COR-L47 (cell line): ENCODE measurements at places on chromosomes 7 and 10.

- no peak for DNase-seq
Measured at GRCh38 chr7:46864716-46865115, 717.2 kb downstream of the TNS3 start.

GRCh38 chr10:125232841-125233240, 72.5 kb upstream of the CTBP2 start:
- DNase-seq = no peak

DNA sequence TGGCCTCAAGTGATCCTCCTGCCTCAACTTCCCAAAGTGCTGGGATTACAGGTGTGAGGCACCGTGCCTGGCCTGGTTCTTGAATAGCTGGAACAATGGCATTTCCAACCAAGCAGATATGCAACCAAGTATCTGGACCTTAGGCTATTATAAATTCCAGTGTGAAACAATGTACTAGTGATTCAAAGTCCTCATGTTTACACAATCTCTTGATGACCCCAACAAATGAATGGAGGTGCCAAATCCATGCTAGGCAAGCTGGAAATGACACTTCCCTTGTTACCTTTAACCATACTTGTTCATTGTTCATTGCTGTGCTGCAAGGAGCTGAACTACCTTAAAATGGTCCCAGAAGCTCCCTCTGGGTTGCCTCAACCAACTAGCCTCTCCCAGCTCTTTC, 282.2 kb upstream of the KLF14 start:
- no peak for DNase-seq

GRCh38 chr7:107837145-107837512, 34.1 kb upstream of the SLC26A3 start:
- DNase-seq = no peak

GRCh38 chr10:26448706-26449435, 10.7 kb downstream of the APBB1IP start:
- DNase-seq = no peak

DNA sequence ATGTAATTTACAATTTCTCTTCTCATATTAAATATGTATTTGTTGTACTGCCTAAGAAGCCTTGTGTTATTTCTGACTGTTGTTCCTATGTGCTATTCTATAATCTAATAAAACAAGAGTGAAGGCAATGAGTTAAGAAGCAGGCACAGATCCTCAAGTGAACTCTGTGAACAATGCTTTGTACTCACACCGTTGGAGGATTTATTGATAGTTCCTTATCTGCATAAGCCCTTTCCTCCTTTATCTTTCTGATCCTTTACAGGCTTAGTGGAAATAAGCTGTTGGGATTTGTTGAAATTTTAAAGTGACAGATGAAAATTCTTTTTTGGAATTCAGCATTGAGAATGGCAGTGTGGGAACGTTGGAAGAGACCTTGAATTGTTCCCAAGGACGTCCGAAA, 329.6 kb upstream of the NPVF start:
- DNase-seq = no peak

DNA sequence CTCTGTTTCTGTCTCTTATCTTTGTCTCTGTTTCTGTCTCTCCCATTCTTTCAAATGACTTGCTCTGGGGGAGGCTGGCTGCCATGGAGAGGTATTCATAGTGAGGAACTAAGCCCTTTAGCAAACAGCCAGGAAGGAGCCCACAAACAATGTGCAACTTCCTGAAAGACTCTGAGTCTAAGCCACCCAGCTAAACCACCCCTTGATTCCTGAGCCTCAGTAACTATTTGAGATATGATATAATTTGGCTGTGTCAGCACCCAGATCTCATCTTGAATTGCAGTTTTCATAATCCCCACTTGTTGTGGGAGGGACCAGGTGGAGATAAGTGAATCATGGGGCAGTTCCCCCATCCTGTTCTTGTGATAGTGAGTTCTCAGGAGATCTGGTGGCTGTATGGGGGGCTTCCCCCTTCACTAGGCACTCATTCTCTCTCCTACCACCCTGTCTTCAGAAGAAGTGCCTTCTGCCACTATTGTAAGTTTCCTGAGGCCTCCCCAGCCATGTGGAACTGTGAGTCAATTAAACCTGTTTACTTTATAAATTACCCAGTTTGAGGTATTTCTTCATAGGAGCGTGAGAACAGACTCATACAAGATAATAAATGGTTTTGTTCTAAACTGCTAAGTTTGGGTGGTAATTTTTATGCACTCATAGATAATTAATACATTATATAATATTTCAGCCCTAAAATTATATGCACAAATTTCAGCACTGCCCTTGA, 121.2 kb upstream of the FOXP2 start:
- no peak for DNase-seq

DNA sequence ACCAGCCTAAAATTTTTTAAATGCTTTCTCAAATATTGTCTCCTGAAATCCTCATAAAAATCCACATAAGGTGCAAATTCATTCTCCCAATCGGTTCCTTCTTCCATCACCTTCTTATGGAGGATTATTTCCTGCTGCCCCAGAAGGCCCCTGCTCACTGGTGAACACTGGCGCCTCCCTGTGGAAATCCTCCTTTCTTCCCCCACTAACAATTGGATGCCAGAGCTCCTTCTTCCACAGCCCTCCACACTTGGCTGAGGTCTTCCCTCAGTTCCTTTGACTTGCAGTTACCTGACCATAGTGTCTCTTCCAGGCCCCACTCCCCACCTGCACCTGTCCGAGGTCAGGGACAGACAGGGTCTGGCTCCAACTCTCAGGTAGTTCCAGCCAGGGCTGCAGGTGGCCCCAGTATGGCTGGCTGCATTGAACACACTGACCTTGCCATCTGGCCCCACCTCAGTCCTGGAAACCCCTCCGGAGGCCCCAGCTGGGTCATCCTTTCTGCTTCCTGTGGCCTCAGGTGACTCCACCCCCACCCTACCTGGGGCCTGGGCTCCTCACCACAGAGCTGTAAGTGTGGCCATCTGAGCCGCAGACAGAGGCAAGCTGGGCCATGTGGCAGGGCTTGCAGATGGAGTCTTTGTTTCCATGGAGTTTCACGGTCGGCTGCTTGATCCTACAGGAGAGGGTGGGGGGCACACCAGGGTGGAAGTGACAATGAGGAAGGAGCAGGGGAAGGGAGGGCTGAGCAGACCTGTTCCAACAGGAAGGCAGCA, 18.4 kb downstream of the SPOCK2 start:
- DNase-seq = peak; percentile 36

- DNase-seq = no peak
Measured at GRCh38 chr7:93725954-93726353, 151.4 kb upstream of the CALCR start.

GRCh38 chr7:101558742-101559325, 70.3 kb downstream of the MYL10 start:
- DNase-seq = no peak

DNA sequence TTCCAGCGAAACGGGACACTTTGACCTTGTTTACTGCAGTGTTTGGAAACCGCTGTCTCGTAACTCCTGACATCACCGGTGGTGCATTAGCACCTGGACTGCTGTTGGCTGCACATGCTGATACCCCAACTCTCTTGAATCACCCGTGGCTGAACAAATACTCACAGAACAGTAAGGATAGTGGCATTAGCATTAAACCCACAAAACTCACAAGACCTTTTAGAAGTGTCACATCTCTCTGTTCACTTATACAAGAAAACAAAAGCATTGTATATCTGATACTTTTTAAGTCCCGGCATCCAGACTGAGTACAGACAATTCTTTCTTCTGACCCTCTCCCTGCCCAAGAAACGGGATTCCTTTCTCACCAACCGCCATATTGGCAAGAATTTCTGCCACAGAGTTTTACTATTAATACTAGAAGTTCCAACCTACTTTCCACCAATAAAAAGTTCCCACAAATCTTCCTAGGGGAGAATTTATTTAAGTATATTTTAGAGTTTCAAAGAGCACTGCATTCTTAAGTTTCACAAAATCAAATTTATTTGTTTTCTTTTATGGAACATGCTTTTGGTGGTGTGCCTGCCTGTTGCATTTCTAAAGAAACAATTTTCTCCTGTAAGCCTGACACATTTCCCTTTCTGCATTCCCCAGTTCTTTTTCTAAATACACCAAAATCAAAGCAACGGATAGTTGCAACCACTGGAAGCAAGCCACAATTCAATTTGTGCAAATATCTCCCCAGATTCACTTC, 208.4 kb upstream of the KLF14 start:
- no peak for DNase-seq

DNA sequence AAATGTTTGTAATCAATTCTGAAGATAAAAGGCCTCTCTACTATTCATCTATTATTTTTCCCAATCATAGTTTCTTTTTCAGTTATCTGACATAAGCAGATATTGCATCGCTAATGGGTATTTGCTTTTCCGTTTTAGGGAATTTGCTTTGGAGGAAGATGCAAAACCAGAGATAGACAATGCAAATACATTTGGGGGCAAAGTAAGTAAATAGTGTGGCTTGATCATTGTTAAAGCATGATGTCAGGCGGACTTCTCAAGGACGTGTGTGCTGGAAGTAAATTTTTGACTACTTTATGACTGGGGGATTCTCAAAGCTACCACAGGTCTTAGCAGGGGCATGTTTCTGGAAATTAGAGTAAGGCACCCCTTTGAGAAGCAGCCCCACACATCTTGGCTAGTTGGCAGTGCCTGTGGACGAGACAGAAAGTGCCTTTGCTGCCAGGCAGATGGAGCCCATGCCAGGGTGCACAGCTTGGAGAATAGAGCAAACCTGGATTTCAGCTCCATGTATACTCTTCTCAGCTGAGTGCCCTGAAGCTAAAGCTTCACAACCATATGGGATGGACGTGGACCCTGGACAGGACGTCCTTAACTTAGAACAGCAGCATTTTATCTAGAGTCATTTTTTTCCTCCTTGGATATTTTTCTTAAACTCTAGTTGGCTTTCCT, 68.6 kb downstream of the SRI start:
- DNase-seq = no peak

DNA sequence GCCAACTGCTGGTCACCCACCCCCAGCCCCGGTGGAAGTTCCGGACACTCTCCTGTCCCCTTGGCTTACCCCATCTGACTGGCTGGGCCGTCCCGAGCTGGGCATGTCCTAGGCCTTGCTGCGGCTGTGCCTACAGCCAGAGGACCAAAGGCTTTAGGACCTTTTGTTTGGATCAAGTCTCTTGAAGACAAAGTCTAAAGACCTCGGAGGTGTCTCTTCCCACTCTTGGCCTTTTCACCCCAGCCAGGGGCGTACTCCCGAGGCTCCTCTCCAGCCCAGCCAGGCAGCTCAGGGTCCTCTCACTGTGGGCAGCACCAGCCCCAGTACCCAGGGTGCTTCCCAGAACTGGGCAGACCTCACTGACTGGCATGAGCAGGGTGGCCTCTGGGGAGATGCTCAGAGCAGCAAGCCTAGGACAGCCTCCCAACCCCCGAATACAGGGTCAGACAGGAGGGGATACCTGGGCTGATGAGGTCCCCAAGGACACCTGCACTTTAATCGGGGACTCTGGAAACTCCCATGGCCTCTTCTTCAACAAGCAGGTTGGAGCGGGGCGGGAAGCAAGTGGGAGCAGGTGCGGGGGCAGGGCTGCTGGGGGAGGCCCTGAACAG, 2.7 kb upstream of the PWWP2B start:
- no peak for DNase-seq
